ENCODE measurements at places on chromosomes 13 and 19.
A peak's percentile ranks its signal among the peaks of the same experiment; 100 is the strongest.

- DNase-seq: no peak
Measured at GRCh38 chr13:93577105-93577504, 350.5 kb downstream of the GPC6 start.

DNA sequence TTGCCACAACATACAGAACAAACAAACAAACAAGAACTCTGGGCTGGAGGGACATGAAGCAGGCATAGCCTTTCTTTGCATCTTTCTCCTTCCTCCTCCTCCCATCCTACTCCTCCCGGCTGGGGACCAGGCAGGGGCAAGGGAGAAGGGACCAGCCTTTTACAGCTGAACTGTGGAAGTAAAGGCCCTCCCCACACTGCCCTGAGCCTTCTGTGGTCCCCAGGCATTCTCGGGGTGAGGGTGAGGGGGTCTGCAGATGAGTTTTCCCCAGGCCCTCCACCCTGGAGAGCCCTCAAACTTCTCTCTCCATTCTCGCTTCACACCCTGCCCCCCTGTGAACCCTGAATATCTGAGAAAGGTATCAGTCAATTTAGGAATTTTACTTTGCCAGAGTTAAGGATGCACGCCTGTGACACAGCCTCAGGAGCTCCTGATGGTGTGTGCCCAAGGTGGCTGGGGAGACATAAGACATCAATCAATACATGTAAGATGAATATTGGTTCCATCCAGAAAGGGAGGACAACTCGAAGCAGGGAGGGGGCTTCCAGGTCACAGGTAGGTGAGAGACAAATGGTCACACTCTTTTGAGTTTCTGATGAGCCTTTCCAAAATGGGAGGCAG, 170.9 kb downstream of the COL4A1 start:
- no peak for DNase-seq

GRCh38 chr13:42148538-42148937, 100.1 kb downstream of the DGKH start:
- DNase-seq: no peak

DNA sequence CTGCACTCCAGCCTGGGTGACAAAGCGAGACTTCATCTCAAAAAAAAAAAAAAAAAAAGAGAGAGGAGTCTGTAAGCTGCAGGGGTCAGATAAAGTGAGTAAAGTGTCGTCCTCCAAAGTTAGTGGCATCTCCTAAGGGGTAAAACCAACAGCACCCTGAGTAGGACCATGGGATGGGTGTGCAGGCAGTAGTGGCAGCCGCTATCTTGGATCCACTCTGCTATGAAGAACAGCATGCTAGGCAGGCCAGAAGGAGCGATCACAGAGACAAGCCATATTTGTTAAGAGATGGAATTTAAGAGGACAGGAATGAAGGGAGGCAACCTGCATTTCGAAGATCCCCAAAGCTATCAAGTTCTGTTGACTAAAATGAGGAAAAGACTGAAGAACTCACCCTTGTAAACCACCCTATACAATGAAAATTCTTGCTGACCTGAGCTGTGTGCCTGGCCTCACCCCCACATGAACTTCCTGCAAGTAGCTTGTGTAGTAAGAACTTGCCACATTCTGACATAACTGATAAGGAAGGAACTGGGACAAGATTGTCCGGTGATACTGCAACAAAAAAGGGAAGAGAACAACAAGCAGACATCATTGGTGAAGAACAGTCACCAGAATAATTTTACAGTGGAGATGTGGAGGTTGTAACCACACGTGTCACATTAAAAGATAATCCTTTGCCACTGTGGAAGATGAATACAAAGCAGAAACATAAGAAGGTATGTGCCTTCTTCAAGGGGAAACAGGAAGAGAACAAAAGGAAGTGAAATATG, 16.2 kb downstream of the DPY19L3 start:
- DNase-seq: peak; percentile 89

DNA sequence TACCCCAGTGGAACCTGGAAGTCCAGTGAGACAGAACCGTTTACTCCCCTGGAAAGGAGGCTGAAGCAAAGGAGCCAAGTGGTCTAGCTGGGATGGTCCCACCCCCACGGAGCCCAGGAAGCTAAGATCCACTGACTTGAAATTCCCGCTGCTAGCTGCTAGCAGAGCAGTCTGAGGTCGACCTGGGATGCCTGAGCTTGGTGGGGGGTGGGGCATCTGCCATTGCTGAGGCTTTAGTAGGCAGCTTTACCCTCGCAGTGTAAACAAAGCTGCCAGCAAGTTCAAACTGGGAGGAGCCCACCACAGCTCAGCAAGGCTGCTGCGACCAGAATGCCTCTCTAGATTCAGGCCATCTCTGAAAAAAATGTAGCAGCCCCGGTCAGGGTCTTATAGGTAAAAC, 437.0 kb downstream of the SUCLA2 start:
- DNase-seq: no peak

GRCh38 chr19:55086730-55087541, 11.3 kb downstream of the EPS8L1 start:
- no peak for DNase-seq

GRCh38 chr19:49546825-49547565, 19.2 kb downstream of the RCN3 start:
- DNase-seq: peak; percentile 69
